ENCODE measurements at places on chromosomes 3 and 15. TPM values are rescaled to one million over a fixed set of nuclear protein-coding genes. Genes with fewer than 3 reads are reported as not detected.

- no peak for DNase-seq
Measured at GRCh38 chr3:8348076-8348475, 153.5 kb upstream of the LMCD1 start.

The SAMMSON gene
- not detected for total RNA-seq

GRCh38 chr3:38039101-38039898 lies at the start of gene DLEC1:
Gene DLEC1, plus strand, starts transcription at chr3:38039208. Its CDS starts 18 bp downstream, at chr3:38039226.
- peak; percentile 26 for DNase-seq

- DNase-seq, result no peak
Measured at GRCh38 chr15:71705151-71705550, 105.2 kb upstream of the NR2E3 start.

The HDGFL3 gene
- 25.5 TPM for total RNA-seq

- DNase-seq, result no peak
Measured at GRCh38 chr15:66019368-66019767, 150.1 kb downstream of the RAB11A start.

DNA sequence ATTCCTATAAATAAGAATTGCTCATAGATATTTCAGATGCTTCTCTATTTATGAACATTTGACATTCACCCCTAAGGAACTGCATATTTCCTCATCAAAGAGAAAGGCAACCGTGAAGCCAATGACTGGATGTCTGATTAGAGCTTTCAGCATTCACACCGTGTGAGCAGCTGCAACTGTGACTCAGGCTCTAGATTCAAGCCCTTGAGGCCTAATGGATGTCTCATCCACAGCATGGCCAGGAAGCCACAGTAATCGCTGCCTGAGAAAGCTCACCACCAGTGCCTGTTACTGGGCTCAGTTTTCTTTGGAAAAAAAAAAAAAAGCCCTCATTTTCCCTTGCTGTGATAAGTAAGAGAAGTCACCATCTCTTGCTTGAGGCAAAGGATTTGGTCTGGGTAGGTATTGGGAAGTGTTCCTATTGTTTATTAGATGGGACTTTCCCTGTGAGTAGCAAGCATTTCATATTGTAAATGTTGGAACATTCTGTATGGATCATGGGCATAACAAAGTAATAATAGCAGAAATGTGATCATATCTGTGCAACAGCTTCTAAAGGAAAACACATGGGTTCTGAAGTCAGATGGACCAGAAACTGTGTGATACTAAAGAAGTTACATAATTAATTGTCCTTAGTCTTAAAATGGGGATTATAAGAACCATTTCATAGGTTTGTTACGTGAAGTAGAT lies 783.7 kb downstream of the AGBL1 start:
- DNase-seq, result no peak

GRCh38 chr3:32257641-32258438 lies 19.4 kb downstream of the CMTM8 start:
- no peak for DNase-seq

GRCh38 chr3:182028081-182028480 lies 316.4 kb downstream of the SOX2 start:
- no peak for DNase-seq

- peak; percentile 16 for DNase-seq
Measured at GRCh38 chr3:39870706-39871105, 61.3 kb downstream of the MYRIP start.

GRCh38 chr3:39134305-39134704 lies 19.1 kb downstream of the CSRNP1 start:
- no peak for DNase-seq

DNA sequence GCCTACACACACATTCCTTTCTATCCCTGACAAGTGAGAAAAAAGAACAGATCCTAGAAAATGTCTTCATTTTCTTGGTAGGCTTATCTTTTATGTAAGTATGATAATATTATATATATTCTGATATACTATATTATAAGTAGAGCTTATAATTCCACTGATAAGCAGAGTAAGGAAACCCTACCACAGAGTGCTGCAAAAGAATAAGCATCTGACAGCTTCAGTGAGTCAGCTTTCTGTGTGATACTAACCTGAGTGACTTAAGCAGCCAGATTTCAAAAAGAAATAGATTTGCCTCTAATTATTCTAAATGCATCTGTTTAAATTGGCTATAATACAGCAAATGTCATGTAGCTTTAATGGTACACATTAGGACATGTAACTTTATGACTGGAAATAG lies 656.0 kb downstream of the MCTP2 start:
- DNase-seq, result no peak

The TM6SF1 gene
- total RNA-seq, result 34.4 TPM

The SLC35G2 gene
- 25.2 TPM for total RNA-seq

DNA sequence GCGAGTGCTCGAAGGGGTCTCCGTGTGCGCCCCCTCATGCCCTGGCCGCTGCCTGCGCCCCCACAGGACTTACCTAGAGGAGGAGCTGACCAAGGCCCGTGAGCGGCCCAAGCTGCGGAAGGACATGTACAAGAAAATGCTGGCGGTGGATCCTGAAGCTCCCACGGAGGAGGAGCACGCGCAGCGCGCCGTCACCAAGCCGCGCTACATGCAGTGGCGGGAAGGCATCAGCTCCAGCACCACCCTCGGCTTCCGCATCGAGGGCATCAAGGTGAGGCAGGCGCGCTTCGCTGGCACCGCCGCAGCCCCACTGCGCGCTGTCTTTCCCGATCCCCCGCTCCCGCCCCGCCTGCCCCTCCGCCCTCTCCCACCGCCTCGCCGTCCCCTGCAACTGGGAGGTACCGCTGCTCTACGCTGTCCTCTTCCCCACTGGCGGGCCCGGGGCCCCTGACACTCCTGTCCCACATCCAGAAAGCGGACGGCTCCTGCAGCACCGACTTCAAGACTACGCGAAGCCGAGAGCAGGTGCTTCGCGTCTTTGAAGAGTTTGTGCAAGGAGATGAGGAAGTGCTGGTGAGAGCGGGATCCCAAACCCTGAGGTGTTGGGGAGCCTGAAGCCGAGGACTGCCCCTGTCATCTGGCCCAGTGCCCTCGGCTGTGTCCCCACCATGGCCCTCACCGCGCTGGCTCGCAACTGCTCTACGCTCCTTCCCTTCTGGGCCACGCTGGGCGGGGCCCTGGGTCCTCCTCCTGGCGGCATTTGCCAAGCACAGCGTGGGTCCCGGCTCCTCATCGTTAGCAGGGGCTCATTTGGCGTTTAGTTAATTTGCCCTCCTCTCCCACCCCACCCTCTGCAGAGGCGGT lies 8.5 kb downstream of the ITPKA start:
- DNase-seq, result no peak

DNA sequence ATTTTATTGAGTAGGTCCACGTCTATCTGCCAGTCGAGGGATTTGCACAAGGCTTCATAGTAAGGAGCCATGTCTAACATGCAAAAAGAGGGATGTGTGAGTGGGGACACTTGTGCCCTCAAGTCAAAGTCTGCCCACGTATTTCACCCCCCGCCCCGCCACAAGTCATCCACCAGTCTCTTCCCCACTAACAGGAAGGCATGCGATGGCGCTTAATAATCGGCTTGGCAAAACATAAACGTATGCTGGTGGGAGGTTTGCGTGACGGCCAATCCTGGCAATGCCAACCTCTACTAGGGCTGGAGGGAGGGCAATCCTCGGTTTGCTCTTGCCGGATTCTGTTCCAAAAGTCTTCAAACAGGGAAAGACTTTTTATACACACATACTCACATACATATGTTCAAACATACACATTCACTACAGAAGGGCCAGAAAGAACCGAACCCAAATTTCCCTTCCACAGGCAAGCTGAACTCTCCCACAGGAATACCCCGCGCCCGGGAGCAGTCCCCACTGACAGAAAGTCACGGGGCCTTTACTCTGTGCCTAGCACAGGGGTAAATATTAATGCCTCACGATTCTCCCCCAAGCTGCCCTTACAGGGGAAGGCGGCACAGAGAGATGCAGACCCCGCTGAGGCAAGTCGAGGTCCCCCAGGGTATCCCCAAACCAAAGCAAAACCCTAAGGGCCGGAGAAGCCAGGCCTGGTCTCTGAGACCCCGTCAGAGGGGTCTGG lies 675 bp downstream of the PSMD6 start:
- DNase-seq, result no peak

GRCh38 chr15:96342406-96343112 lies 12.1 kb downstream of the NR2F2 start:
- DNase-seq, result peak; percentile 27
